ENCODE measurements at places on chromosomes 5 and 9.

DNA sequence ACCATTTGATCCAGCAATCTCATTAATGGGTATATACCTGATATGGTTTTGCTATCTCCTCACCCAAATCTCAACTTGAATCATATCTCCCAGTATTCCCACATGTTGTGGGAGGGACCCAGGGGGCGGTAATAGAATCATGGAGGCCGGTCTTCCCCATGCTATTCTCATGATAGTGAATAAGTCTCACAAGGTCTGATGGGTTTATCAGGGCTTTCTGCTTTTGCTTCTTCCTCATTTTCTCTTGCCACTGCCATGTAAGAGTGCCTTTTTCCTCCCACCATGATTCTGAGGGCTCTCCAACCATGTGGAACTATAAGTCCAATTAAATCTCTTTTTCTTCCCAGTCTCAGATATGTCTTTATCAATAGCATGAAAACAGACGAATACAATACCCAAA, 74.5 kb upstream of the APC start:
- DNase-seq, result no peak

DNA sequence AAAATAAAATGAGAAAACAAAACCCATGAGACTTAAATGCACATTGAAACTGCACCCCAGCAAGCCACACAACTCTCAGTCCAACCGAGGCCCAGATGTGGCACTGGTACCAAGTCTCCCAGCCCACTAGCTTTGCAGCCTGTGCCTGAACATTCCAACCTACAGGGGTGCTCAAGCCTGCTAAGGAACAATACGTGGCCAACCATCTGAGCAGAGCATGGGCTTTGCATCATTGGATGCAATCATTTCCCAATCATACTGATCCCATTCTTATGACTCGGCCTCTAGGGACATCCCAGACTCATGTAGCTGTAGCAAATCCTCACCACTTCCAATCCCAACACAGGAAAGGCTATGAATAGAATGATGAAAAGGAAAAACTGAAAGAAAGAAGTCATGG, 297.2 kb downstream of the SPOCK1 start:
- no peak for DNase-seq

DNA sequence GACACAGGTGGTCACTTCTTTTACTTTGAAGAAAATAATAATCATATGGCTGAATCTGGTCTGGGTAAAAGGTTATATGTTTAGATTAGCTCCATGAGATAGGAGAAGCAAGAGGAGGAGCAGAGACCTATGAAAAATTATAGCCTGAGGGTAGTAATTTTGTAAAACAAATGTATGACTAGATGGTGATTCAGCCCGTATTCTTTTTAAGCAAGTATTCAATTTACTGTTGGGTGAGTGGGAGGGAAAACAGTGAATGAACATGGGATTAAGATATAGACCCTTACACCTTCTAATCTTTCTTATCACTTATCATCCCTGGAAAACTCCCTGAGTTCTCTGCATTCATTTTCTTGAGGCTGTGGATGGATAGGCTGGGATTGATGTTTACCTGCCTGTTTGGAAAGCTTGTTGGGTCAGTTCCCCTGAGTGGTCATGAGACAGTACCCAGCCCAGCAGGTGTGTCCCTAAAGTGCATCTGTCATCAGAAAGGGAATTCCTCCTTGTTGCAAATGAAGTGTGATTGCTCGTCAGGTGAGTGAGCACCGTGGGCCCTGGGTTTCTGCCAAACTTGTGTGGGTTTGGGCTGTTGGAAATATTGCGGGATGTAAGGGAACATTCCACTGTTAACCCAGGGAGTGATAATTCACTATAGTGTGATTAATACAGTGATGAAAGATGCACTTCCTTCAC, 101.2 kb upstream of the GDNF start:
- DNase-seq, result no peak

- no peak for DNase-seq
Observed at GRCh38 chr5:56918054-56918453, 8.7 kb downstream of the SETD9 start.

DNA sequence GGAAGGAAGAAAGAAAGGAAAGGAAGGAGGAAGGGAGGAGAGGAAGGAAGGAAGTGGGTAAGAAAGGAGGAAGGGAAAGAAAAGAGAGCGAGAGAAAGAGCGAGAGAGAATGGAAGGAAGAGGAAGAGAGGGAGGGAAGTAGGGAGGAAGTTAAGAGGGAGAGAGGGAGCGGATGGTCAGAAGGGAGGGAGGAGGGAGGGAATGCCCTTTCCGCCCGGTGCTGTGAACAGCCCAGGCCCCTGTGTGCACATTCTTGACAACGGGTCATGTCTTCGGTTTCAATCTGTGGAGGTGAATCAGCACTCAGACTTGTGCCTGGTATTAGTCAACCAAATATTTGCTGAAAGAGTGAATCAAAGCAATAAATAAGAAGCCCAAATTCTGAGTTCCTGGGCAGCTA, 39.2 kb downstream of the PRUNE2 start:
- DNase-seq, result no peak

GRCh38 chr9:2015581-2016407, 647 bp downstream of the SMARCA2 start:
- peak; percentile 11 for DNase-seq

GRCh38 chr5:80159133-80159815, 96.6 kb downstream of the SERINC5 start:
- DNase-seq, result no peak

GRCh38 chr5:87137283-87137682, 130.4 kb upstream of the RASA1 start:
- no peak for DNase-seq

- DNase-seq, result no peak
Observed at GRCh38 chr9:114303977-114304376, 18.9 kb upstream of the ORM1 start.

- no peak for DNase-seq
Observed at GRCh38 chr5:169567079-169567478, 16.5 kb upstream of the SPDL1 start.

- DNase-seq, result no peak
Observed at GRCh38 chr5:10631316-10631996, 67.6 kb downstream of the ANKRD33B start.
